BJ (cell line): ENCODE measurements at places on chromosomes 16 and 17.
A peak's percentile ranks its signal among the peaks of the same experiment; 100 is the strongest.

GRCh38 chr17:38967290-38967738 is at the start of gene FBXO47:
Gene FBXO47, minus strand, starts transcription at chr17:38967403. Its CDS starts 4,378 bp downstream, at chr17:38963025.
- DNase-seq, result peak; percentile 58

DNA sequence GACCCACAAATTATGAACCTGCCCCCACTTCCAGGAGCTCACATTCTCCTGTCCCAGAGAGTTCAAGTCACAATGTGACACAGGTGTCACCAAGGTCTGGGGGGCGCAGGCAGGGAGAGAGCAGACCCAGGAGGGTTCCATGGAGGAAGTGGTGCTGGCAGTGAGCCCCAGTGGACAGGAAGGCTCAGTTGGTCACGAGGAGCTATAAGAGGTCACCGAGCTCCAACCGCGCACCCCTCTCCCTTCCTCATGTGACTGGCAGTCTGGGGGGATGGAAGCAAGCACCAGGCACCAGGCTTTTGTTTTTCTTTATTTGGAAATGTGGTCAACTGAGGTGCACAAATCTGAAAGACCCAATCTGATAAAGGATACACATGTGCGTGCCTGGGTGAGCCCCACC is 2.5 kb downstream of the ITGAD start:
- no peak for DNase-seq

DNA sequence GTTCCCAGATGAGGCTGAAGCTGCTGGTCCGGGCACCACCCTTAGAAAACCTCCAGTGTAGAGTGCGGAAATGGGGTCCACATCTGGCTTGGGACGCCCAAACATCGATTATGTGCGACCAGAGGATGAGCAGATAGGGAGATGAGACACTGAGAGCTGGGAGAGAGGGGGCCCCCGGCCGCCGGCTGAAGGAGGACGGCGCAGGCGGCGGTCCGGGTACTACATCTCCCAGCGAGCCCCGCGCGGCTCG is 182 bp upstream of the SPECC1 start:
- no peak for DNase-seq

DNA sequence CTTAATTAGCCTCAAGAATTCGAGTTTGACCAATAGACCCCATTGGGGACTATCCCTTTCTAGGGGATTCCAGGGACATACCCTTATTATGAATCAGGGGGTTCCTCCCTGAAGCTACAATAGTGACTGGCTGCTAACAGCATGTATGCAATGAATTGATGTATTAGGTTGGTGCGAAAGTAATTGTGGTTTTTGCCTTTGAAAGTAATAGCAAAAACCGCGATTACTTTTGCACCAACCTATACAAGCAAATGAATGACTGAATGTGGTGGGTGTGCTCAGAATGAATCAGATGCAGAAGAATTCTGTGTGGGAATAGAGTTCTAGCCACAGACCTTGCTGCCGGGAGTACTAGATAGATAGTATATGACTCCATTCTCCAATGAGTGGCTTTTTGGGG is 76.7 kb downstream of the HLF start:
- no peak for DNase-seq

DNA sequence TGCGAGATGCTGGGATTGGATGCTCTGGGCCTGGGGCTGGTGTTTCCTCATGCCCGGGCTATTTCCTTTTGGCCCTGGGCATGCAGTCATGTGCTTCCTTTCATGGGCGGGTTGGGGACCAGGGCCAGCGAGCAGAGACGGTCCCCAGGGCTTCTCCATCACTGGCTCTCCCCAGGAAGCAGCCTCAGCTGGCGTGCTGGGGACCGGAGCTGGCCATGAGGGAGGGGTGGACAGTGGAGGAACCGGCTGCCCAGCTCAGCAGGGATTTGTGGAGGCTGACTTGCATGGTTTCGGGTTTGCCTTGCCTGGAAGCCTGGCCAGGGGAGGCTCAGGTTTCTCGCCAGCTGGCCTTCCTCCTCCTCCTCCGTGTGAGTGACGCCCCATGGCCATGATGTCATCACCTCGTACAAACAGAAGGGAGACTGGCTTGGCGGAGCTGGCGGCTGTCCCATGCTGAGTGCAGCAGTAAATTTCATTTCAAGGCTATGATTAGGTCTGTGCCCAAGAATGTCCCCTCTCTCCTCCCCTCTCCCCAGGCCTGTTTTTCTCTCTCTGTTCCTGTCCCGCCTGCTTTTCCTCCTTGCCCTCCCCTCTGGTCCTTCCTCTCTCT is 8.9 kb upstream of the TIMP2 start:
- DNase-seq, result peak; percentile 97

GRCh38 chr17:50920891-50921586 is 54.9 kb upstream of the TOB1 start:
- no peak for DNase-seq

DNA sequence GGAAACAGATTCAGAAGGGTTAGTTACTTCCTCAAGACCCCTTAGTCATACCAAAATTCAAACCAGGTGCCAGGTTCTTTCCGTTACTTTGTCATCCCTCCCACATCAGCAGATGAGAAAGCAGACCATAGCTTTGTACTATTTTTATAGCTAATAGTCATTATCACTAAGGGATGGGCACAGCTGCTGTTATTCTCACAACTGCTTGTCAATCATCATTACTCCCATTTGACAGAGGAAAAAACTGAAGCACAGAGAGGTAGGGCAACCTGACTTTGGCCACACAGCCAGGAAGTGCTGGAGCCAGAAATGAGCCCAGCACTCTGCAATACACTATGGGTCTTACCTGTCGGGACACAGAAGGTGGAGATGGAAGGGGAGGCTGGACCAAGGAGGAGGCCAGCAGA is 30.0 kb downstream of the TEKT5 start:
- no peak for DNase-seq

DNA sequence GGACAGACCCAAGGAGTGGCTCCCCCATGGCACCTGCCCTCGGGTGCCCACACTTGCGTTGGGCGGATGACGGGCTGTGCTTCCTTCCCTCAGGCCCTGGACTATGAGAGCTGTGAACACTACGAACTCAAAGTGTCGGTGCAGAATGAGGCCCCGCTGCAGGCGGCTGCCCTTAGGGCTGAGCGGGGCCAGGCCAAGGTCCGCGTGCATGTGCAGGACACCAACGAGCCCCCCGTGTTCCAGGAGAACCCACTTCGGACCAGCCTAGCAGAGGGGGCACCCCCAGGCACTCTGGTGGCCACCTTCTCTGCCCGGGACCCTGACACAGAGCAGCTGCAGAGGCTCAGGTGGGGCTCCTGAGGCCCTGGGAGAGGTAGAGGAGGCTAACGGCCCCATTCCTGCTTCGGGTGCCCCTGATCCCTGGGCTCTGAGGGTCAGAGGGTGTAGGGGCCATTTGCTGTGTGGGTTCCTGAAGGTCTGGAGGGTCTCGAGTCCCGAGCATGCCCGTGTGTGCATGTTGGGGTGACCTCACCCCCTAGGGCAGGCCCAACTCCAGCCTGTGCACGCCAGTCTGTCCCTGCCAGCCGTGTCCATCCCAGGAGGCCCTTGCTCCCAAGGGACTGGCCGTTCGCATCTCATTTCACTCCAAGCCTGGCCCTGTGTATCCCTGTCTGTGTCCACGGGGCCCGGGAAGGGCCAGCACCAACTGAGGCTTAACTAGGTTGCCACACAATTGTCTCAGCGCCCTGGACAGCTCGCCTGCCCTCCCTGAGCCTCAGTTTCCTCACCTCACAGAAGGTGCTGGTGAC is 10.0 kb downstream of the SLC22A31 start:
- no peak for DNase-seq

DNA sequence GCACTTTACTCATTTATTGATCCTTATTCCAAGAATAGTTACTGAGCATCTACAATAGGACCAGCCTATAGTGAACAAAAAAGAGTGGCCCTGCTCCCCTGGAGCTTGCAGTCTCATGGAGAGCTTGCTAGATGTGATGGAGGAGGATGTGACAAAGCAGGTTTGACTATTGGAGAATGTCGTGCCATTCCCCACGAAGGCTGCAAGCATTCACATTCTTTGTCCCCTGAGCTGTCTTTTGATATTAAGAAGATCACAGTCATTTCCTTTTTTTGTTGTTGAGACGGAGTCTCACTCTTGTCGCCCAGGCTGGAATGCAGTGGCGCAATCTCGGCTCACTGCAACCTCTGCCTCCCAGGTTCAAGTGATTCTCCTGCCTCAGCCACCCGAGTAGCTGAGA is 115.0 kb upstream of the ADAMTS18 start:
- DNase-seq, result no peak

- DNase-seq, result no peak
Measured at GRCh38 chr16:50925758-50926357, 184.0 kb downstream of the CYLD start.

GRCh38 chr17:67718325-67718941 is 697 bp downstream of the NOL11 start:
- no peak for DNase-seq

DNA sequence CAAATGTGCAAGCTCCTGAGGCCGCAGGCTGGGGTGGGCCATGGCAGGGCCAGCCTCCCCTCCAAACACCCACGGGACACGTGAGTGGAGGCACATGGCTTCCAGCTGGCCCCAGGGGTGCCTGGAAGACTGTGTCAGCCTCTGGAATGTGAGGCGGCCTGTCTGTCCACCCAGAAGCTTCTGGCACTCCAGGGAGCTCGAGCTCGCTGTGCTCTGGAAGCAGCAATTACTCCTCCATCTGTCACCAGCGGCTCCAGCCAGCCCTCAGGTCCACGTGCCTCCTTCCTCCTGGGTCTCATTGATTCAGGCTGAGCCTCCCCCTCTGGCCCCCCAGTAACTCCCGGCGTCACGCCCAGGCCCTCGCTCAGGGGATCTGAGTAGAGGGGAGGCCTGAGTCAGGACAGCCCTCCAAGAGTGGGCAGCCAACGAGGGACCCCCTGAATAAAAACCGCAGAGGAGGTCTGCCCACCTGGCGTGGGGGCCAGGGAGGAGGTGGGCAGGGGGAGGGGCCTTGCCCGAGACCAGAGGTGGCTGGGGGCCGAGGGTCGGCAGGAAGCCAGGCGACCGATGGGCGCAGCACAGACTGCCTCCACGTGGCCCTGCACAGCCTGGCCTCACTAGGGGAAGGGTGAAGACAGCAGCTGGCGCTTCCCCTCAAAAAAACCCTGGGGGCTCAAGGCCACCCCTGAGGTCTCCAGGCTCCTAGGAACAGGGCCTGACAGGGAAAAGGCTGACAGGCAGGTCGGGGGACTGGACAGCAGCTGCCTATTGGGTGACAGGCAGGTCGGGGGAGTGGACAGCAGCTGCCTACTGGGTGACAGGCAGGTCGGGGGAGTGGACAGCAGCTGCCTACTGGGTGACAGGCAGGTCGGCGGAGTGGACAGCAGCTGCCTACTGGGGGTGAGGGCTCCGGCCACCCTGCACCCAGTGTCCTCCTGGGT is 11.9 kb downstream of the PIEZO1 start:
- DNase-seq, result peak; percentile 71

GRCh38 chr17:48500435-48501426 is 30.1 kb downstream of the HOXB1 start:
- no peak for DNase-seq

DNA sequence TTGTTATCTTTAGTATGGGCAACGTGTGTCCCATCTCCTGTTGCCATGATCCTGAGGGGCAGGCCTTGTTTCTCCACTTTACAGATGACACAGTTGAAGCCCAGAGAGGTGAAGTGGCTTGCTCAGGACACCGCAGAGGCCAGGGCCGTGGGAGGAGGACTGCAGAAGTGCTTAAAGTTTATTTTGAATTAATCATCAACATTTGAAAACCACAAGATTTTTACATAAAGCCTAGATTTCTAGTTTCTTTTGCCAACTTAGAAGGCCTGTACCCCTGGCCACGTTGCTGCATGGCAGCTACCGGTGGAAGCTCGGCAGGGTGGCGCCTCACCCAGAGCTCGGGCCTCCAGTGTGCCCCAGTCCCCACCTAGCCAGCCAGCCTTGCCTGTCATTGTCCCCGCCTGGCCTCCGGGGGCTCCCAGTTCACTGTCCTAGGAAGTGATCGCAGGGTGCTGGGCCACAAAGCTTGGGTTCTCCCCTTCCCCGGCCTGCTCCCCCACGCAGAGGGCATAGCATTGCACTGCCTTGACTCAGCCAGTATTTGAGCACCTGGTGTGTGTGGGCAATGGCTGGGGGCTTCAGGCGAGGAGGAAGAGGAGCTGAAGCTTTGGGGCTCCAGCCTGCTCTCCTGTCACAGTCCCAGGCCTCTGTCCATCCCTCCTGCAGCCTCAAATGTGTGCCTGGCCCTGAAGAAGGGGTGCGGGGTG is 14.8 kb upstream of the ADCY7 start:
- DNase-seq, result peak; percentile 87

DNA sequence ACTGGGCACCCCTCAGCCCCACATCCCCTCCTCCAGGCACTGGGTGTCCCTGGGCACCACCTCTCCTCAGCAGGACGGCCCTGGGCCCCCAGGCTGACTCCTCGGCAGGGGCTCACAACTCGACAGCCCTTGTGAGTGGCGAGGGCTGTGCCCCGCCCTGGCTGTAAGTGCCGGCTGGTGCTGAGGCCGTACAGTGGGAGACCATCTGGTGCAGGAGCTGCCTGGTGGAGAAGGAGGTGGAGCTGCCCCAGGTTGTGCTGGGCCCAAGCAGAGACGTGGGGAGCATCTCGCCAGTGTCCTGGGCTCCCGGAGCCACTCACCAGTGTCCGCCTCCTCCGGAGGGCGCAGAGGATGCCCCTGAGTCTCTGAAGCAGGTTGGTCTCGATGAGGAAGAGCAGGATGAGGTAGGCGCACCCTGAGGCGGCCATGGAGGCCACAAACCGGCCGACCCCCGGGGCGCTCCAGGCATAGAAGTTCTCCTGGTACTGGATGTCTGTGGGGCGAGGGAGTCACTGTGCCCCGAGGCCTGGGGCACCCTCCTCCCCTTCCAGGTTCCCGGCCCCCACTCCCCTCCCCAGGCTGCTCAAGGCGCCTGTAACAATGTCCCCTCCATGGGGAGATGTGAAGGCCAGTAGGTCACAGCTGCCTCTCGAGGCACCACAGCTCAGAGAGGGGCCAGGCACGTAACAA is 15.1 kb upstream of the RNPS1 start:
- DNase-seq, result no peak

- DNase-seq, result no peak
Measured at GRCh38 chr16:53018834-53019416, 33.8 kb downstream of the CHD9NB start.

GRCh38 chr17:17732892-17733670 is 51.8 kb downstream of the RAI1 start:
- no peak for DNase-seq

- DNase-seq, result no peak
Measured at GRCh38 chr16:59567496-59567895, 833.4 kb upstream of the GOT2 start.

DNA sequence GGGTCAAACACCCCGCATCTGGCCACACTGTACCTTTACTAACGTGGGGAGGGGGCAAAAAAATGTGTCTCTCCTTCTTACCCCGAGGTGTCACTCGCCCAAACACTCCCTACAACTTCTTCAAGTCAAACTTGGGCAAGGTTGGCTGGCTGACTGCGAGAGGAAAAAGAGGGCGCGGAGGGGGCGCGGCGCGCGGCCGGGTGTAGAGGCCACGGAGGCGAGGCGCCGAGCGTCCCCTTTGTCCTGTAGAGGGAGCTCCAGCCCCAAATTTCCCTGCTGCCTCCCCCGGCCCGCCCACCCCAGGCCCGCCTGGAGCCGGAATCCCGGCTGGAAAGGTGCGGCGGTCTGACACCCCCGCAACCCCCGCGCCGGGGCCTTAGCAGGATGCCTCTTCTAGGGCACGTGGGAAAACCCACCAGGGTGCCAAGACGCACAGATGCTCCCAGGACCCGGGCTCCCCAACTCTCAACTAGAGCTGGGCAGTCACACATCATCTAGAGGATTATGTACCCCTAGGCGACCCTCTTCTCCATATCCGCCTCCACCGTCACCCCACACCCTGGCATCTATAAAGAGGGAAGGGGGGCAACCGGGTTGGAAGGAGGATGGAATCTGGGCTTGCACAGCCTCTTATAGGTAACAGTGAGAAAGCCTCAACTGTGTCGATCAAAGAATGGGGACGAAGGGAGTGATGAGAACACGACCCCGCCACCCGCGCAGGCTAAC is 4.2 kb downstream of the IRX3 start:
- no peak for DNase-seq

- DNase-seq, result peak; percentile 16
Measured at GRCh38 chr17:63425483-63425882, 20.6 kb downstream of the CYB561 start.
